Stimulated activated CD4-positive, alpha-beta T cell treated with anti-CD3 and anti-CD28 coated beads, Interleukin-12 subunit alpha, Interleukin-12 subunit beta, amount 100 ng/mL, for 24 hours (primary cell): ENCODE measurements at places on chromosomes 4 and X.

GRCh38 chr4:175277816-175278215 is 359.7 kb downstream of the ADAM29 start:
- no peak for DNase-seq

GRCh38 chr4:2837904-2838496 is 5.6 kb upstream of the ADD1 start:
- peak; percentile 46 for DNase-seq

DNA sequence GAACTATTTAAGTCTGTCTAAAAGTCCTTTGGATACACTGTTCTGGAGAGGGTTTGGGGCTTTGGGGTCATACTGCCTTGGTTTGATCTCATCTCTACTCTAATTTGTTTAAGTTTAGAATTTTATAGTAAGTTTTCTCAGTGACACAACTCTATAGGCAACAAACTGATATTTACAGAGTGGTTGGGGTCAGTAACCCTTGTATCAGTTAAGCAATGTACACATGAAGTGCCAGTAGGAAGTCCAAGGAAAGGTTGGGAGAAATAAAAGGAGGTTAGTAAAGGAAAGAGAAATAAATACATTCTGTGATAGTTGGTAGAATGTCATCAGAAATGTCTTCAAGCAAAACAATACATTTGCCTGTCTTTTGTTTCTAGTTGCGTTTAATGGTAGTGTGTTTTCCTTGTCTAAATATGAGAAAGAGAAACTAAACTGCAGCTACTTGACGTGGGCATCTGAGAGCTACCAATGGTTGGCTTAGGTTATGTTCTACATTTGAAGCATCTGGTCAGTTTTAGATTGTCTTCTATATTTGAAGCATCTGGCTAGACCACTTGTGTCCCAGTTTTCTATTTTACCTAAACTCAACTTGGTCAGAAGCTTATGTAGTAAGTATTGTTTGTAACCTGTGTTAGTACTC is 6.9 kb downstream of the ATP7A start:
- no peak for DNase-seq

- no peak for DNase-seq
Measured at GRCh38 chr4:81255524-81255923, 40.5 kb upstream of the PRKG2 start.

GRCh38 chr4:15805583-15806517 is 27.7 kb downstream of the CD38 start:
- DNase-seq = no peak

DNA sequence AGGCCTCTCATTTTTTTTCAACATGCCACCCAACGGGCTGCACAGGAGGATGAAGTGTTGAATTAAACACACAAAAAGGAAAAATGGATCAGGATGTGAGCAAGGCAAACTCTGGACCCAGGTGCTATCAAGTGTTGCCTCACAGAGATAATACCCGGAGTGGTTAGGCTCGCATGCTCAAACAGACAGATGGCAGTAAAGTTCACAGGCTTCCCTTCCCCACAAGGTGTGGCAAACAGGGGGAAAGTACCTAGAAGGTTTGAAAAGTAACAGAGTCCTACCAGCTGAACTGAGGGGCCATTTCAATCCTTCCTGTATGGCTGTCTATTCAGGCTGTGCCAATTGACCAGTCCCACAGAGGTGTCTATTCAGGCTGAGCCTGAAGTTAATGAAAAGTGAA is 123.9 kb upstream of the GC start:
- DNase-seq = no peak

GRCh38 chr4:107044170-107044569 is 8.1 kb upstream of the DKK2 start:
- DNase-seq = no peak

DNA sequence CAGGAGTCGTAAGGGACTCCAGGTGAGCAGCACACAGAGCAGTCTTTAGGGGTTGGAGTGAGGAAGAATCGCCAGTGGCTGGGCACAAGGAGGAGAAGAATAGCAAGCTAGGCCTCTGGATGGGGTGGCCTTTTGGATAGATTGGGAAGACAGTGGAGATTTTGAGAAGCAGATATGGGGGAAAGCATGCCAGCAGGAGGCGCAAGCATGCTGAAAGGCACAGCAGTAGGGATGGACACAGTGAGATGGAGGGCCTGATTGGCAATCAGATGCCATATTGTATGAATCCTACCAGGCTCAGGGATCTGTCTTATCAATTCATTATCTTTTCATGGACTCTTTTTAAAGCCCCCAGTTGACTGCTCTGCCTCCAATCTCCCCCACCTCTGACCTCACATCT is 60.4 kb upstream of the MAGEA4 start:
- no peak for DNase-seq

- no peak for DNase-seq
Measured at GRCh38 chr4:152359208-152360044, 176.5 kb downstream of the FBXW7 start.

DNA sequence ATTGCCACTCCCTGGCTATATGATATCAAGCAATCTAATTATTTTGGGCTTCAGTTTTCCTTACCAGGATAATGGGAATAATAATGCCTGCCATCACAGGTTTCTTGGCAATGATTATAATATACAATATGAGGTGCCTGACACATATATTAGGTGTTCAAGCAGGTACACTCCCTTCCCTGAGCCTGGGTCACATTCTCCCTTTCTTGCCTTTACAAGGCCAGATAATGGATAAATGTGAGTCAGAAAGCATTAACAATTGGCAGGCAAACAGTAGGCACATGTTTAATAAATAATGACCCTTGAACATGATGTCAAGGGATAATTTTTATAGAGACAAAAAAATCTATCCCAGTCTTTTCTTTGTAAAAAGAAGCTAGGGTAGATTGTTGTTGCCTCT is 17.2 kb downstream of the NDP start:
- no peak for DNase-seq

DNA sequence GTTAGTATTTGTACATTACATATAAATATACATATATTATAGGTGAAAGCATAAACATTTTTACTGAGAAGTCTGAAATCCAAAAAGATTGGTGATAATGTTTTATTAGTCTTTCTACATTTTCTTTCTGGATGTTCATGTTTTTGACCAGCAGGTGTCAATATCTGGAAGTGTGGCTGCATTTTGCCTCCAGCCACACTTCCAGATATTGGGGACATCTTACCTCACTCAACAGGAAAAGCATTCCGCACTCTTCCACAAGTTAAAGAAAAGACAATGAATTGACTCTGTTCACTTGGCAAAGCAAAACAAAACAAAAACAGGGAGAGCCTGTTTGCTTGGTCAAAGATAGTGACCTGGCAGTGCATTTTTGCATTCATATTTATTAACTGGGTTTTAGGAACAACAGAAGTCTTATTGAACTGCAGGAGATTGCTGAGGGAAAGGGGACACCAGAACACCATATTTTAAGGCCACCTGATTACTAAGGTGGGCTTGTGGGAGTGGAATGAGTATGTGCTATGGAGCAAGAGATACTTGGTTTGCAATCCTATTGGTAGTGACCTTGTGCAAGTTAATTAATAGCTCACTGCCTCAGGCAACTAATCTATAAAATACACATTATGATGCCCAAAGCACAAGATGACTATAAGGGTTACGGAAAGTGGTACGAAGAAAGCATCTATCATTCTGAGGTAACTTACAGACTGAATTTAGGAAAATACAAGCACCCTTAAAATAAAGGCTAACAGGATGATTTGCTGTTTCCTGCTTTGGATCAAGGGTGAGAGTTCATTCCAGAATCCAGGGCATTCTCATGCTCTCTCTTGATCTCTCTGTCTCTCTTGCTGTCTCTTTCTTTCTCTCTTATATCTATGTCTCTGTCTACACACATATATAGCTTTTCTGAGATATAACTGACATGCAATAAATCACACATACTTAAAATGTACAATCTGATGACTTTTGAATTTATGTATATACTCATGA is 389.9 kb upstream of the EMCN start:
- no peak for DNase-seq

DNA sequence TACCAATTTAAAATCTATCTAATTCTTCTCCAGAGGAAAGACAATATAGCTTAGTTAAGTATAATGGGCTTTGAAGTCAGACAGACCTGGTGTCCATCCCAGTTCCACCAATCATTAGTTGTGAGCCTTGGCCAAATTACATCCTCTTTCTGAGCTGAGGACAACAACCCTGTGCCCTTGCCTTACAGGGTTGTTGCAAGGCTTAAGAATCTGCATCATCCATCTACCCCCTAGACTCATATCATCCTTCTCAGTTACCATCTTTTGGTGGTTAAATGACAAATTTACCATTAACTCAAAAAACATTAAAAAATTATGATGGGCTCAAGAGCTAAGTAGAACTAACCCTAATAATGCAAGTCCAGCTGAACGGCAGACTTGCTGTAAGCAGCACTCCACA is 51.6 kb downstream of the NAP1L5 start:
- DNase-seq = no peak

GRCh38 chrX:113977887-113978286 is 606.0 kb upstream of the HTR2C start:
- no peak for DNase-seq

DNA sequence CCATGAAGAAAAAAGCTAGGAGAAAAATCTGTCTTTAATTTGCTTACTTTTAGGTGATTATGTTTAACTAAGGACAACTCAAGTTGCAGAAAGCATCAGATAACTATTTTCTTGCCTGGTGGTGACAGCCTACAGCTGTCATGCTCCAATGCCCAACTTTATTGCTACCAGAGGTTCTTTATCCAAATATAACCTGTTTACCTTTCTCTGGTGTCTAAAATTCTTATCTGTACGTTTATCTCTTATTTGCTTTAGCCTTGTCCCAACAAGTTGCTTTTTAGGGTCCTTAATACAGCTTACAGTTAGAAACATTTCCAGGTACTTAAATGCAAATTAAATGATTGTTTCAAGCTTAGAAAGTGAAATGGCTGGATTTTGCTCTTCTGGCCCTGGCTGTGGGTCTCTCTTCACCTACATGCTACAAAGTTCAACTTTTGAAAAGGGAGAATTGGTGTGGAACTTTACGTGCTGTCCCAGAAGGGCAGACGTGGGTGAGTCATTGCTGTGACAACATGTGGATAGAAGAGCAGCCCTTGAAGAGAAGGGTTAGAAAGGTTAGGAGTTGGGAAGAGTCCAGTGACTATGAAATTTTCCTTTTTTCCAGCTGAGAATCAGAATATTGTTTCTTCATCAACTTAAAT is 60.7 kb downstream of the HPGD start:
- no peak for DNase-seq

DNA sequence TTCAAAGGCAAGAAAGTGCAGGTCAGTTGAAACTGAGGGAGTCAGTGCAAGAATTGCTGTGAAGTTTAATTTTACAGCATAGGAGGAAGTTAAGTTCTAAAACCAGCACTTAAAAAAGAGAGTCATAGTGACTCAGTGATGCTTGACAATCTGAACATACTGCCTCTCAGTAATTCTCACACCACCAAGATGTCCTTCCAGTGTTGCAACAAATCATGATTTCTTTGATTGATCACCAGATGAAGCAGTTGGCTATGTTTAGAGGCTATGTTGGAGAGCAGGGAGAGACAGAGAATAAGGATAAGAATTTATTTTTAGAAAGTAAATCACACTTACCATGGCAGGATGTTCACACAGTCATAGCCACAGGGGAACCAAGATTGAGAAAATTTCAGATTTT is 13.2 kb downstream of the TRIM2 start:
- no peak for DNase-seq

GRCh38 chr4:53963781-53964180 is 100.6 kb downstream of the CHIC2 start:
- no peak for DNase-seq

GRCh38 chr4:36322921-36323354 is 41.5 kb downstream of the DTHD1 start:
- peak; percentile 11 for DNase-seq

DNA sequence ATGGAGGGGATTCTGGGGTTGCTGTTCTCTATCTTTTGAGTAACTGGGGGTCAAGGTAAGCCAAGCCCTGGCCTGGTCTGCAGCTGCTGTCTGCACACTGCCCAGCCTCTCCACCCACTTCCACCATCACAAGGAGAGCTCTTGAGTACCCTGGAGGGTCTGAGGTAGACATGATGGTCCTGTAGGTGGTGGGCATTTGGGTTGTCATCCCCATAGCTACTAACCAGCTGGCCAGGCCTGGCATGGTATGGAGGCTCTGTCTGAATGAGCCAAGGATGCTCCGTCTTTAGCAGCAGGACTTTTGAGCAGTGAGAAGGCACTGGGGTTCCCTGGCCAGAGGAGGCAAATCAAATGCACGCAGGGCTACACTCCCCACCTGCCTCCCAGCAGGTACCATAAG is 82.7 kb downstream of the NHSL2 start:
- DNase-seq = no peak

DNA sequence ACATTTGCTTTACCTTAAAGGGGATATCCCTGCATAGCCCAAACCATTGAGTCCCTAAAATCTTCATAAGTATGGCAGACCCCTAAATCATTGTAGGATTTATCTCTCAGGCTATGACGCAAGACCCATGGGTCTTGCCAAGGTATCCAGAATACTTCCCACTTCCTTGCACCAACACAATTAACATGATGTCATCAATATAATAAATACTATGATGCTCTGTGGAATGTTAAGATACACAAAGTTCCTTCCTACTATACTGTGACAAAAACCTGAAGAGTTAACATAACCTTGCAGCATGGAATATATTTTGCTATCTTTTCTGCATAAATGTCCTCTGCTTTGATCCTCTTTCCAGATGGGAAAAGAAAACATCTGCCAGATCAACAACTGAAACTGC is 49.9 kb upstream of the TMEM184C start:
- no peak for DNase-seq

DNA sequence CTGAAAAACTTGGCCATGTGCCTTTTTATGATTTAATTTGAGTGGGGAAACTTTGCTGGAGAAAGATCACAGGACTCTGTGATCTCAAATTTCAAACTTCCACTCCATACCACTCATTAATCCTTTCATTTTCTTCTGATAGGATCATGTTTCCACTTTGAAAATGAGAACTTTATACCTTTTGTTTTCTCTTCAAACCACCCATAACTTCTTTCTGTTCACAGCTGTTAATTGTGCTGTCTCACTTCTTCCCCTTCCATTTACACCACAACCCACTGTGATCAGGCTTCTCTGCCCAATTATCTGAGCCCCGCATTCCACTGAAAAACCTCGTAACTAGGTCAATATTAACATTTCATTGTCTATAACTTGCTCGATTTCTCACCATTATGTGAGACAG is 47.0 kb upstream of the ARSJ start:
- no peak for DNase-seq

DNA sequence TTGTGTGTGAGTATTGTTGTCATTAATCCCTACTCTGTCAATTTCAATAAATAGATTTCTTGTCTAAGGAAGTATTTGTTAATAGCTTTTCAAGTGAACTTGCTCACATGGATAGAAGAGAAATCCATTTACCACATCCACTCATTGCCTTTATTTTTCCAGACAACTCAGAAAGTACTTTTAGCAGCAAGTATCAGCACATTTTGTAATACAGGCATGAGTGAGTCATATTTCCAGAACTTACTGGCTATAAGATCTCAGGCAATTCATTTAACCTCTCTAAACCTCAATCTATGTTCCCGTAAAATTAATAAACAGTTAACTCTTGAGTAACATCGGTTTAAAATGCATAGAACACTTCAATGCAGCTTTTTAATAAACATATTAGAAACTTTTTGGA is 317.9 kb upstream of the PCDH7 start:
- no peak for DNase-seq
